ENCODE measurements at places on chromosomes 4 and X.

- DNase-seq = no peak
These were observed 168.9 kb downstream of the AMELX start for GRCh38 chrX:11462136-11462535.

DNA sequence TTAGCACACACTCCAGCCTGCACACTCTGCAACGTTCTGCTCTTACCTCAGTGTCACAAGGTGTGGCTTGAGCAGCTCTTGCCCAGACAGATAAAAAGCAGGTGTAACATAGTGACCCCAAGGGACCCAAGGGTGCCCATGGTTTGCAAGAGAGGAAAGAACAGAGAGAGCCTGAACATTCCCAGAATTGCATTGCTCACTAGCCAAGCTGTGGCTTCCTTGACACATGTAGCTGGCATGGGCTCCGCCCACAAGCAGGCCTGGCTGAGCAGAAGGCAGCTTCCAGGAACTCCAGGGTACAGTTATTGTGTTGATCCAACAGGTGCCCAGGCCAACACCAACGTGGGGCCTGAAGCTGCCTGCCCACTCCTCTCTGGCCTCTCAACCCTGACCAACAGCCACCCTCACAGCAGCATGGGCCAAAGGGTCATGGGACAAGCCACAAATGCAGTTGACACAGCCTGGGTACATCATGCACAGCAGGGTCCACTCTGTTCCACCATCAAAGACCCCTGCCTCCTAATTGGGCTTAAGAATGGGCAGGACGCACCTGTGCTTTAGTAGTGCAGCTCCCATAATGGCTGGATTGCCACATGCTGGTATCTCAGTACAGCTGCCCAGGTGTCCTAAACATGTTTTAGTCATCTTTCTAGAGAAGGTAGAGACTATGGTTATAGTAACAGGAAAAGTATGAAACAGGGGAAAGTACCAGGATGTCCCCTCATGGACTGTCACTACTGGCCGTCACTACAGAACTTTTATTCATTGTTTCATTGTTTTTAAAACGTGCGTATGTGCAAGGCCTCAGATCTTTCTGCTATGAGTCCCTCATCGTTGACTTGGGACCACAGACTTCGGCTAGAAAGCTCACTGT is 73.7 kb upstream of the ACSL1 start:
- no peak for DNase-seq

- no peak for DNase-seq
These were observed 50.9 kb downstream of the CFAP299 start for GRCh38 chr4:80386281-80386886.

DNA sequence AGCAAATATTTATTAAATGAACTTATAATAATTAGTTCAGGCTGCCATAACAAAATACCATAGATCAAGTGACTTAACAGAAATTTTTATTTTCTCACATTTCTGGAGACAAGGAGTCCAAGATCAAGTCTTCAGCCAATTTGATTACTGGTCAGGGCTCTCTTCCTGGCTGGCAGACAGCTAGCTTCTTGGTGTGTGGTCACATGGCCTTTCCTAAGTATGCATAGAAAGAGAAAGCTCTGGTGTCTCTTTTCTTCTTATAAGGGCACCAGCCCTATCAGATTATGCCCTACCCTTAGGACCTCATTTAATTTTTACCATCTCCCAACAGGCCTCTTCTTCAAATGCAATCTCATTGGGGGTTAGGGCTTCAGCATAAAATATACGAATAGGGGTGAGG is 438.5 kb upstream of the INTU start:
- DNase-seq = no peak

DNA sequence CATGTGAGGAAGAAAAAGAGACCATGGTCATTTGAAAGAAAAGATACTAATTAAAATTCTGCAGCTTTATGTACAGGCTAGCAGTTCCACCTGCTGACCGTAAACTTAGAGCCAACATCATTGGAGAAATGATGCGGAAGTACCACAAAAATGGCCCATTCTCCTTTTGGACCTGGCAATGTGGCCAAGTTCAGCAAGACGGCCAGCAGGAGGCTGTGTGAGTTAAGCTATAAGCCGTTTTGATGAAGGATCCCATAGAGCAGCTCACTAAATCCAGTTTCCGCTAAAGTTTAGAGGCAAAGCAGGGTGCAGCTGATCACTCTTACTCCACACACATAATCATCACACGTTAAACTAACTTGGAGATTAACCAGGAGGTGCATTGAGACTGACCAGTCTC is 133.8 kb downstream of the LDB2 start:
- DNase-seq = no peak

DNA sequence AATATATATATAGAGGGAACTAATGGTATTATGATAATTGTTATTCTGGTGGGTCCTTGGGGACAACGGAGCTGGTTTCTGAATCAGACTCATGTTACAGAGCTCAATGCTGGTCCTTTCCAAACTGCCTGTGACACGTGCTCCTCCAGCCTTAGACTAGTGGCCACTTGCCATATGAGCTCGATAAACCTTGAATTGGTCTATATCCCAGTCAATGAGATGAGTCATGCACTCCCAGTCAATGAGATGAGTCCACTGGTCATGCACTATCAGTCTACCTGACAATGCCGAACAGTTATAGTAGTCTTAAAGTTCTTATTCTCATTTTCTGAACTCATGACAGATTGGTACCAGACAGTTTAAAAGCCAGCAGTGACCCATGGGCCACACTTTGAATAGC is 325.2 kb downstream of the LDB2 start:
- DNase-seq = no peak

DNA sequence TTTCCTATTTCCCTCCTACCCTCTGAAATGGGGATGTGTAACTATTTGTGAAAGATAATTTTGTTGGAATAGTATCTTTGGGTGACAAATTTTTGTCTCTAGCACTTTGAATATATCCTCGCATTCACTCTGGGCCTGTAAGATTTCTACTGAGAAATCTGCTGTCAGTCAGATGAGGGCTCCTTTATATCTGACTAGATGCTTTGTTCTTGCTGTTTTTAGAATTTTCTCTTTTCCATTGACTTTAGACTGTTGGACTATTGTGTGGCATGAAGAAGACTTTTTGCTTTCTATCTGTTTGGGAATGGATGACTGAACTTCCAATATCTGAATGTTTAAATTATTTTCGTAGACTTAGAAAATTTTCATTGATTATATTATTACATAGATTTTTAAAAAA is 54.2 kb upstream of the GRID2 start:
- DNase-seq = no peak

GRCh38 chr4:177008071-177008835 is 215.5 kb upstream of the VEGFC start:
- no peak for DNase-seq

DNA sequence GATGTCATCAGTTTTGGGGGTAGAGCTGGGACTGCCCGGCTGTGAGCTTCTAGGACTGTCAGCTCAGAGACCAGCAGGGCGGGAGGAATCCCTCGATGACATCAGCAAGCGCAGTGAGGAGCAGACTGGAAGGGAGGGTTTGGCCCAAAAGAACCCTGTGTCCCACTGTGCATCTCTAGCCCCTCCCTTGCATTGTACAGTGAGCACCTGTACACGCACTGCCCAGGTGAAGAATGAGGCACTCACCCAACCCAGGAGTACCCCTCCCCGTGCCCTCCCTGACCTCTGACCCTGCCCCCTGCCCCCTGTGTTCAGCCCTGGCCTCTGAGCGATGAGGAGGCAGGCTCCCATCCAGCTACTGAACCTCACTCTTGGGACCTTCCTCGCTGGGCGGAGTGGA is 92.9 kb downstream of the HMX1 start:
- no peak for DNase-seq

All from SIG-M5 (cell line).